ENCODE measurements at places on chromosomes 6 and 20.

GRCh38 chr6:43235841-43236240 lies 6.6 kb upstream of the DNPH1 start:
- DNase-seq = no peak

DNA sequence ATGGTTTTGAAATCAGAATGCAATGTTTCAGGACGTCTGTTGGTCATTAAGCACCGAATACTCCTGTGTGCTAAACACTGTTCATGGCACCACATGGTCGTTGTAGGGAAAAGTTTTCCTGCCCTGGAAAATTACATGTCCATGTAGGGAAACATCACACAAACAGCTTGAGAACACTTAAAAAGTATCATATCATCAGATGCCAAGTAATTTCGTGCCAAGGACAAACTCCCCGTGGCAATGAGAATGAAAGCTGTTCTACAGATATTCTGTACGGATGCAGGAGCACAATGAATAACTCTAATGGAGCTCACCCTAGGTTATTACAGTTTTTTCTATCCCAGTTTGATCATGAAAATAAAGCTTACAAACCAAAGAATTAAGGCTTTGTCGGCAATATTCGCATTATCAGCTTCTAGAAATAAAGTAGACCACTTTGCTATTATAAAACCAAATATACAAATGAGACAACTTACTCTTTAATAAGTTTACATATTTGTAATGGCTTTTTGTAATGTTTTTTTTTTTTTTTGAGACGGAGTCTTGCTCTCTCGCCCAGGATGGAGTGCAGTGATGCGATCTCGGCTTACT lies 4.6 kb upstream of the DST start:
- DNase-seq = no peak

GRCh38 chr6:30972816-30973215 lies 10.7 kb upstream of the MUC21 start:
- no peak for DNase-seq

GRCh38 chr6:69825904-69826303 lies 29.1 kb upstream of the LMBRD1 start:
- peak; percentile 21 for DNase-seq

DNA sequence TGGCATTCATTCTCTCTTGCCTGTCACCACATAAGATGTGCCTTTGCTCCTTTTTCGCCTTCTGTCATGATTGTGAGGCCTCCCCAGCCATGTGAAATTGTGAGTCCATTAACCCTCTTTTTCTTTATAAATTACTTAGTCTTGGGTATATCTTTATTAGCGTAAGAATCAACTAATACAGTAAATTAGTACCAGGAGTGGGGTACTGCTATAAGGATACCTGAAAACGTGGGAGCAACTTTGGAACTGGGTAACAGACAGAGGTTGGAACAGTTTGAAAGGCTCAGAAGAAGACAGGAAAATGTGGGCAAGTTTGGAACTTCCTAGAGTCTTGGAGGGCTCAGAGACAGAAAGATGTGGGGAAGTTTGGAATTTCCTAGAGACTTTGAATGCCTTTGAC lies 46.6 kb downstream of the RNF182 start:
- DNase-seq = no peak

DNA sequence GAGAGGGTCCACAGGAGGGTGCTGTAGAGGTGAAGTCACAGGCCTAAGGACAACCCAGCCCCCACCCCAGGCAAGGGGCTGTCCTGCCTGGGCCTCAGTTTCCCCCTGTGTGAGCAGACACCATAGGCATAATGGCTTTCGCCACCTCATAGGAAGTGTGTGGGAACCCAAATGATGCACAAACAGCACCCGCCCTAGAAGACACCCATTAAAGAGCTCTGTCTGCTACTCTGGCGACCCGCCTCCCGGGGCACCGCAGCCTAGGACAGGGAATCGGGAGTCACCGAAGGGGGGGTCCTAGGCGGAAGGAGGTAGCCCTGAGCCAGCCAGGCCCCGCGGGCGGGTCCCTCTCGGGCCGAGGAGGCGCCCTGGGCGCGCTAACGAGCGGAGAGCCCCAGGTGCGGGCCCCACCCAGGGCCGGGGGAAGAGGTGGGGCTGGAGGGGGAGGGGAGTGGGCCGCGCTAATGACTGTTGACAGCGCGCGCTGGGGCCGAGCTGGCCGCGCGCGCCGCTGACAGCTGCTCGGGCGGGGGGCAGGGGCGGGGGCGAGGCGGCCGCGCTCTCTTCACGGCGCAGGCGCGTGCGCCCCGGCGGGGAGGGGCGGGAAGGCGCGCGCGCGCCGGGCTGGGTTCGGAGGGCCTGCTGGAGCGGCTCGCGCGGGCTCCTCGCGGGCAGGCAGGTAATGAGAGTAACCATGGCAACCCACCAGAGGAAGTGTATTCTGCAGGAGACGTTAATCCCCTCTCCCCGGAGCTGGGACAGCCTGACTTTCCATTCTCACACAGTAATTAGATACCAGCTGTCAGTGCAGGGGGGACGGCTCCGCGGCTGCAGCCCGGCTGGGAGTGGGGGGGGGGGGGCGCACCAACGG lies 48.9 kb downstream of the NOL4L start:
- DNase-seq = no peak

- DNase-seq = no peak
Measured at GRCh38 chr6:150176152-150176551, 33.3 kb downstream of the PPP1R14C start.

GRCh38 chr6:56637640-56638039 lies 5.0 kb downstream of the DST start:
- DNase-seq = peak; percentile 48

GRCh38 chr20:48841875-48842529 lies 14.2 kb upstream of the PREX1 start:
- DNase-seq = peak; percentile 87

- DNase-seq = no peak
Measured at GRCh38 chr20:37781626-37782025, 87.8 kb downstream of the CTNNBL1 start.

GRCh38 chr6:85008296-85009009 lies 244.1 kb upstream of the TBX18 start:
- peak; percentile 75 for DNase-seq

GRCh38 chr6:53831936-53832660 lies 37.3 kb downstream of the LRRC1 start:
- DNase-seq = no peak

GRCh38 chr20:49701241-49701790 lies 12.4 kb downstream of the B4GALT5 start:
- no peak for DNase-seq

GRCh38 chr20:12860619-12861247 lies 148.0 kb upstream of the SPTLC3 start:
- DNase-seq = no peak

DNA sequence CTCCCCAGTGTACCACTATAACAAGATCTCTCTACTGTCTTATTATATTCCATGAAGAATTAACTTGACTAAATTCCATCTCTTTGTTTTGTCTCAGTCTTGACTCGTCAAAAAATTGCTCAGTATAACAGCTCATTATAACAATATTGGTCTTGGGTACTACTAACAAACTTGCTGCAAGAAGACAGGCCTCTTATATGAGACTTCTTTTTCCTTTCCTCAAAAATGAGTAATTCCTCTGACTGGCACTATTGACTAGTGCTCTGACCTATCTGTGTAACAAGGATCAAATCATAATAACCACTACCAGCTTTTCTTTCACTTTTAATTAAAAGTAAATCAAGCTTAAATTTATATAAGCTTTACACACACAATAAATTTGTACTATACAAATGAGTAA lies 91.3 kb upstream of the THEMIS start:
- DNase-seq = no peak

- no peak for DNase-seq
Measured at GRCh38 chr20:44738813-44739477, 6.7 kb upstream of the KCNK15 start.

- DNase-seq = no peak
Measured at GRCh38 chr6:107853230-107853629, 29.1 kb upstream of the SCML4 start.

DNA sequence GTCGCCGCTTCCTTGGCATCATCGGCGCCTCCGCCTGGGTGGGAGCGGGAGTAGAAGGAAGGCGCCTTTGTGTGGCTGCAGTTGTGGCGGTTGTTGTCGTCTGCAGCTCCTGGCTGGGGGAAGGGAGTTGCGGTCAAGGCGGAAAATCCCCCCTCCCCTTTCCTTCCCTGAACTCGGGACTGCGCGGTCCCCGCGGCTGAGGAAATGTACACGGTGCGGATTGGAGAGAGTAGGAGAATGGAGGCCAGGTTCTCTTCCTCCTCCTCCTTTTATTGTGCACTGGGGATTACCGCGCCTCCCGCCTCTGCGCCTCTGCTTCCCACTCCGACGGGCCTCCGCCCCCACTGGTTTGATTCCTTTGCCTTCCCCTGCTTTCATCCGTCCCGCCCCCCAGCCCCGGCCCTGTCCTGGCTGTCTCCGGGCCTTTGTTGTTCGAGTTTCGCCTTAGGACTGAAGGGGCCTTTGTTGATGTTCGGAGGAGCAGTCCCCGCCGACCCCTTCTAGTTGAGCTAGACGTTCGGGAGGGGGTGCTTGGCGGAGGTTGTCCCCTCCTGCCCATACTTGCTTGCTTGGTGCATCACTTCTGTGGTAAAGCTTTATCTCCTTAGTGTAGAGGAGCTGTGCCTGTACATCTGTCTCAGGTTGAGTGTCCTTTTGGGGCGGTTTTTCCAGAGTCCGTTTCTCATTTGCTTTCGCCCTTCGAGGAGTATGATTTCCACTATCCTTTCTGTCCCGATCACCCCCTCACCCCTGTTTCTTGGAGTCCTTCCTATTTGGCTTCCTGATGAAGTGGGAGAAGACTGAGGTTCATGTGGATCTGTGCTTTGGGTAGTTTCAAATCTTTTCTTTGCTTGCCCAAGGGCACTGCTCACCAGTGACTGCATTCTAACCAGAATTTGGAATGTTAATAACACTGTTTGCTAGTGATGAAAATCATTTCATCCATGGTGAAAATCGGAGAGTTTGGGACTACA lies 764 bp downstream of the ZNF292 start:
- peak; percentile 34 for DNase-seq

DNA sequence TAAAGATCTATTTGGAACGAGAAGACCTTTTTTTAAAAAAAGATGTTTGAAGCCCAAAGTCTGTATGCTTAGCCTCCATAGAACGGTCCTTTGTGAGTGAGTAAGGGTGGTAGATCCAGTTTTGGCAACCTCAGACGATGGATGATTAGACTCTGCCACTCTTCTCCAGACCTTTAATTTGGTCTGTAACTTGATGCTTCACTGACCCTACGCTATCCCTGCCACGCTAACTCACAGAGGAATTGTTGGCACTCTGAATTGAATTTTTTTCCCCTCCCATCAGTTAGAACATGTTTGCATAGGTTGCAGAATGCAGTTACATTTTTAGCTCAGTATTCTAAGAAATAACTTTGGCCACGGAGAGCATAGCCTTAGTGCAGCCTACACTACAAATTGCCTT lies 15.8 kb upstream of the DEK start:
- DNase-seq = no peak

DNA sequence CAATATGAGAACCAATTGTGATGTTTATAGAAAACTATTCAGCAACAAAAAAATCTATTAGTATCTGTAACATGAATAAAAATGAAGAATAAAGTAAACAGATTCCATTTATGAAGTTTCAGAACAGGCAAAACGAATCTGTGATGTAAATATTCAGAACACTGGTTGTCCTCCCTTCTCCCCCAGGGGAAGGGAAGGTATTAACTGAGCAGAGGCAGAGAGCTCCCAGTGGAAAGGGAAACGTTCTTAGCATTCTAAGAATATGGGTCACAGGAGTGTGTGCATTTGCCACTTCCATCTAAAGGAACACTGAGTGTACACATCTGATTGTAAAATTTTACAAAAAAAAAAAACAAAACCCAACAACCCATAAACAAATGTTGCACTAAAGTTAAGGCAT lies 23.1 kb downstream of the SPAG4 start:
- no peak for DNase-seq

All from fibroblast of skin of left quadriceps (primary cell).